GM23338 (cell line): ENCODE measurements at places on chromosomes 6 and 20.

GRCh38 chr20:64180673-64181072, 16.4 kb downstream of the MYT1 start:
- DNase-seq, result no peak

GRCh38 chr6:72559067-72559466, 62.8 kb upstream of the KCNQ5 start:
- no peak for DNase-seq

DNA sequence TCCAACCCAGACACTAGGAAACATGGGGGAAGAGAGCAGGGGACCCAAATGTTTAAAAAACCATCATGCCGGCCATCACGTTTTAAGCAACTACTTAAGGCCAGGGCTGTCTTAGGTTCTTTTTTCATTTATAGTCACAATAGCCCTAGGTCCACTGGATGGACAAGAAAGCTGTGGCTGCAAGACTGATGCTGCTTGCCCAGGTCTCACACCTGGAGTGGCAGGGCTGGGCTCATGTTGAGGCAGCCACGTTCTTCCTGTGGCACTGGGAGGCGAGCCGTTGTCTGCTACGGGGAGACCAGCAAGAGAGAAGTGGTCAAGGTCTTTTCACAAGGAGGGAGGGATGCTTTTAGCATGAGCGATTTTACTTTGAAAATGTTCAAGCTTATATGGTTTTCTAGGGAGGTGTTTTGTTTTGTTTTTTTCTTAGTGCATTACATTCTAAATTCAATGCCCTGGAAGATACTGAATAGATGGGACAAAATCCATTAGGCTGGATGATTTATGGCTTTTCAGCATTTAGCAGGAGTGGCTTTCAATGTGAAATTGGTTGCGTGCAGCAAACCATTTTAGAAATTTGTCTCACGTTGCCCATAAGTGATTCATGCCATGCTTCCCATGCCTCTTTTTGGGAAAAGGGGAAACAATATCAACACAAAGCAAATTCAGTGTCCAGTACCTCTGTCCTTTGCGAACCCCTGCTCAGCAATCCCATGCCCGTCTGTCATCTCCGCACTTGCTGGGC, 106.6 kb upstream of the SNX9 start:
- DNase-seq, result no peak

DNA sequence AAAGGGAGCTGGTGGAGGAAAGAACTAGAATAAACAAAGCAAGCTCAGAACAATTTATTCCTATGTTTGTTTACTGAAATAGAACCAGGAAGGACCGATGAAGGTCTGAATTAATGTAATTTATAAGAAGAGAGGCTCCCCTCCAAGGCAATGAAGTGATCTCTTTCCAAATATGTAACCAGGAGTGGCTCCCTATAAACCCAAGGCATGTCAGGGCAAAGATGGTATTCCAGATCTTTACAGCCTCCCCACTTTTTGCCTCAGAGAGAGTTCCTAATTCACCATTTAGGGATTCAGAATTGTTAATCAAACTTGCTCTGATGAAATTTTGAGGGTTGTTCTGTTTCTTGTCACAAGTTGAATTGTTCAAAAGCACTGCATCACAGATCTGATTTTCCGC, 88.8 kb downstream of the HDGFL1 start:
- no peak for DNase-seq

DNA sequence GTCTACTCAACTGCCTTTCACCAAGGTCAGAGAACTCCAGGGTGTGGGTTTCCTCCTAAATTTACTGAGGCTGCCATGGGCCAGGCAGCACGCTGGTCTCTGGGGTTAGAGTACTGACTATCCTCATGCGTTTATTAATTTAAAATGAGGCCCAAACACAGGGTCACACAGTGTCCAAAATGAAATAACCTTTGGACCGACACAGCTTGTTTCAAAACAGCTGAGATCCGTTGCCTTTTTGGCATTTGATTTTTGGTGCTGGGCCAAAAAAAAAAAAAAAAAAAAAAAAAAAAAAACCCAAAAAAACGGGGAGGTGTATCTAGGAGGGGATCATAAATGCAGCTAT, 14.6 kb upstream of the TOX2 start:
- no peak for DNase-seq

- DNase-seq, result no peak
Observed at GRCh38 chr6:133380723-133381122, 139.6 kb downstream of the EYA4 start.

DNA sequence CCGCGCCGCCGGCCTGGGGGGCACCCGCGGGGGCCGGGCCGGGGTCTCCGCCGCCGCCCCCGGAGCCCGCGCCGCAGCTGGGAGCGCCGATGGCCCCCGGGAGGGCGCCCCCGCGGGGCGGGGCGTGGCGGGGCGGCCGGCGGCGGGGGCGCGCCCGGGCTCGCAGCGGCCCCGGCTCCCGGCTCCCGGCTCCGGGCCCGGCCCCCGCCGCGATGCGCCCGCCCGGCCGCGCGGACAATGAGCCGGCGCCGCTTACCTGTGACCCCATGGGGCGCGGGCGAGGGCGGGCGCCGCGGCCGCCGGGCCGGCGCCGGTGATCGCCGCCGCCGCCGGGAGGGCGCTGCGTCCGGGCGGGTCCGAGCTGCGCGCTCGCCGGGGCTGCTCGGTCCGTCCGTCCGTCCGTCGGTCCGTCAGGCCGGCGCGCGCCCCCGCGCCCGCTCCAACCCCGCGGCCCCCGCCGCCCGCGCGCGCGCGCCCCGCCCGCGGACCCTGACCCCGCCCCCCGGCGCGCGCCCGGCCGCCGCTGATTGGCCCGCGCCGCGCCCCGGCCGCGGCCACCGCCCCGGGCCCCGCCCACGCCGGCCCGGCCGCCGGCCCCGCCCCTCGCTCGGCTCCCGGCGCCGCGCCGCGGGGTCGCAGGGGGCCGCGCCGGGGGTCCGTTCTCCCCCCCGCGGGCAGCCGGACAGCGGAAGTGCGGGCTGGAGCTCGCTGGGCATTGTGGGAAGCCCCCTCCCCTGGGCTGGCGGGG, at the start of gene ZBTB46:
Gene ZBTB46, minus strand, starts transcription at position 424 of the 748 bp plus-strand sequence. CDS start 40,507 bp downstream, outside the sequence.
- DNase-seq, result peak; percentile 68

DNA sequence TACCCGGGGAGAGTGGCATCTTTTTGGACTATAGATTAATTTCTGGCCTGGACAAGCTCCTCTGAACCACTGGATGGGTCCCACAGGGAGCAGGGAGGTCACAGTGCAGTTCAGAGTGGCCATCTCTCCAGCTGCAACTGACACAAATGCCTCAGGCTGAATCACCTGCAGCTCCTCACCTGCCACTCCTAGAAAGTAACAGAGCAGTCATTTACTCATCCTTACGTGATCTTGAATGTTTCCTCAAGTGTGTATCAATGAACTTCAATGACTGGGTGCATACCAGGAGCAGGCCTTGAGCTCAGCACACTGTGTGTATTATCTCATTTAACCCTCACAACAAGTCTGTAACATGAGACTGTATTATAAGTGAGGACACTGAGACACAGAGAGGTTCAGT, 40.0 kb upstream of the SIRPG start:
- no peak for DNase-seq
